ENCODE measurements at places on chromosomes 2 and 18.

DNA sequence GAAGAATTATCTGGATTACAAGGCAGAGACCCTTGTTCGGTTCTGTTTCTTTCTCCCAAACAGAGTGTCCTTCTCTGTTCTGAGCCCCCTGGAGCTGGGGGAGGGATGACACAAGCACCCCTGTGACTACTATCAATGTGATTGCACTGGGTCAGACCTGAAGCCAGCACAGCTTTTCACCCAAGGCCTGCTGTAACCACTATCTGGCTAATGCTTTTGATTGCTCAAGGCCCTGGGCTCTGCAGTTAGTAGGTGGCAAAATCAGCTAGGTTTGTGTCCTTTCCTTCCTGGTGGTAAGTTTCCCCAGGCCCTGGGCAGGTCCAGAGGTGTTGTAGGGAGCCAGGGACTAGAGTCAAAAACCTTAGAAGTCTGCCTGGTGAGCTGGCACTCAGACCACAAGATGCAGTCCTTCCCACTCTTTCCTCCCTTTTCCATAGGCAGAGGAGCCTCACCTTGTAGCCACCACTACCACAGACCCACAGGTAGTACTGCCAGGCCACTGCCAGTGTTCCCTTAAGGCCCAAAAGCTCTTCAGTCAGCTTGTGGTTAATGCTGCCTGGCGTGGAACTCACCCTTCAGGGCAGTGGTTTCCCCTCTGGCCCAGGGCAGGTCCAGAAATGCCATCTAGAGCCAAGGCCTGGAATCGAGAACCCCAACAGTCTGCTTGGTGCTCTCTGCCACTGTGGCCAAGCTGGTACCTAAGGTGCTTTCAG lies 83.0 kb downstream of the FAM117B start:
- DNase-seq, result no peak

GRCh38 chr18:22322243-22322691 lies 95.4 kb downstream of the CTAGE1 start:
- no peak for DNase-seq

DNA sequence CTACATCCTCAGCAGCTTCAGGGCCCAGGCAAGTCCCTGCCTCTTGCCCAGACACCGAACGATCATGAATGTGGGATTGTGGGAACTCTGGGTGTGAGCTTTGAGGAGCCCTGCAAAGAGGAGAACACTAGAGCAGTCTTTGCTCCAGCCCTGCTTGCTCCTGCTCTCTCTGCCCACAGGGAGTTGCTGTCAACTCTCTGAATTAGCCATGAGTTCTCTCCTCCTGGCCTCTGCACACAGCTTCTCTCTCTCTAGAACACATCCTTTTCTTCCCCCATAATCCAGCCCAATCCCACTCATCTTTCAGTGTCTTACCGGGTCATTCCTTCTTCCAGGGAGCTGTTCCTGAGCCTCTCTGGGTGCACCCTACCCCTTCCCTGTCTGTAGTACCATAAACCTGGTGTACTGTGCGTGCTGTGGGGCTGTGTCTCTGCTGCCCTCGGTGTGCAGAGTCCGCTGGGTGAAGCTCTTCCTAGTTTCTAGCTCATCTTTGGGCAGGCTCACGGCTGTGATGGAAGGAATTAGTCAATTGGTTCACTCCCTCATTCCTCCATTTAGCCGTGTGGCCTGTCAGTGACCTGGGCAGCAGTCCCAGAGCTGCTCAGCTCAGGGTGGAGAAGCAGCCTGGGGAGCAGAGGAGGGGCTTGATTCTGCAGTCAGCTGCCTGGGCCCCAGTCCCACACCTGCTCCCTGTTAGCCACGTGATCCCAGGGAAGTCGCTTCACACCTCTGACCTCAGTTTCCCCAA lies 132.9 kb upstream of the HDAC4 start:
- no peak for DNase-seq

GRCh38 chr2:132860220-132860619 lies 190.2 kb upstream of the LYPD1 start:
- no peak for DNase-seq

DNA sequence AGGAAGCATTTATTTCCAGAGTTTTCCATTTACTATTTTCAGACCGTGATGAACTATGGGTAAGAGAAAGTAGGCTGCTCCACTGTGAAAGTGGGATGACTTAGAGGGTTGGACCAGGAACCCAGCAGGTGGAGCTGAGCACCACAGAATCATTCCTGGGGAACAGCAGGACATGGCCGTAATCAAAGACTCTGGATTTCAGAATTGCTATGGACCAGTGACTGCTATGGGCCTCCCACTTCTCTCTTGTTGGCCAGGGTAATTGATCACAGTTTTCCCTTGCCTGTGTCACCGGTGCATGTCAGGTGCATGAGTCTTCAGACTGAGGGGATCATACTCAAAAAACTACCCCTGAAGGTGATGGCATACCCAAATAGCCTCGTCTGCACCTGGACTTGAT lies 90.6 kb upstream of the GPC1 start:
- DNase-seq, result no peak

DNA sequence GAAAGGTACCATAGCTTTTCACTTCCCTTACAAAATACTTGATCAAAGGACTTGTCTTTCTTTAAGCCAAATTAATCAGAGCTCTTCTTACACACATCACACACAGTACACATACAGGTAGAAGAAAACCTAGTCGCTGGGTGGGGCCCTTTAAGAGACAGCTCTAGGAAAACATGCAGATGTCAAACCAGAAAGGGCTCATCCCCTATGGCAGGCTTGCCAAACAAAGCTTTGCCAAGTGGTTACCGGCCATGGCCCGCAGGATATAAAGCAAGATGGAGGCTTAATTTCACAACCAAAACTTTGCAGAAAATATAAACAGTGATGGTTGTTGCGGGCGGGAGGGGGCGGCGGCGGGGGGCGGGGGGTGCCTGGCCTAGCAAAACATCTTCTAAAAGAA lies 2156.0 kb upstream of the PIK3C3 start:
- DNase-seq, result no peak

- no peak for DNase-seq
Measured at GRCh38 chr2:70549962-70550361, 3.7 kb downstream of the TGFA start.

DNA sequence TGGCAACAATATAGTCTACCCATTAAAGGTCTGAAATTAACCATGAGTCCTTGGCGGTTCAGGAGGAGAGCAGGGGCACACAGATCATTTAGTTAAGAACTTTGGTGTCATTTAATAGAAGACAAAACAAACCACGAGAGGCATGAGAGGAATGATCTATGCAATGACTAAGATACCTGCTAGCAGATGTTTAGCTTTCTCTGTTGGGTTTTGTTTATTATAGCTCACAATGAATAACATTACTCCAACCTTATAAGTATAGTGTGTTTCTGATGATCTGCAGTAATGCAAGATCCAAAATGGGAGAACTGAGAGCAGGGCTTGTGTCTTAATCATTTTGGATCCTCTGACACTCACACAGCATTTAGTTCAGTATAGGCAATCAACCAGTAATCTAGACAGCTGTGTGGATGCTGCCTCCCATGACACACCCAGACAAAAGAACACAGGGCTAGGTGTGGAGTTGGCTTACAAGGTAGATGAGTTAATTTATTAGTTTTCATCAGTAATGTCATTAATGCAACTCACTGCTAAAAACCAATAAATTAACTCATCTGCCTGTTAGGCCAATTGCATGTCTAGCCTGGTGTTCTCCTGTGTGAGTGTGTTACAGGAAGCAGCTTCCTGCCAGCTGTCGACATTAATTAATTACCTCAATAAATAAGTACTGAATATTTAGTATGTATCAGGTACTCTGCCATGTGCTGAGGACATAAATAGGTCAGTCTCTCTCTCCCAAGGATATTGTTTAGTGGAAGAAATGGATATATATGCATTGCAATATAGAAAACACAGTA lies 92.3 kb downstream of the CLIP4 start:
- DNase-seq, result no peak

- DNase-seq, result no peak
Measured at GRCh38 chr2:29879456-29879855, 41.9 kb downstream of the ALK start.
